ENCODE measurements at places on chromosomes 7 and 10. TPM values are rescaled to one million over a fixed set of nuclear protein-coding genes. Genes with fewer than 3 reads are reported as not detected.

Gene IGF2BP3
- total RNA-seq, result 30.4 TPM

Gene OR2A42
- total RNA-seq, result not detected

Gene AZGP1
- total RNA-seq, result not detected

Gene PILRA
- total RNA-seq, result 3.8 TPM

Gene LSM5
- total RNA-seq, result 105 TPM

Gene VTI1A
- total RNA-seq, result 13.5 TPM

Gene P4HA1
- 19.0 TPM for total RNA-seq

Gene MYO3A
- not detected for total RNA-seq

Gene FANK1
- 3.7 TPM for total RNA-seq

Gene NEBL
- total RNA-seq, result 6.4 TPM

Gene NEUROD6
- total RNA-seq, result not detected

Gene SH2D4B
- 0.03 TPM for total RNA-seq
